ENCODE measurements at places on chromosomes 7 and 10.
A peak's percentile ranks its signal among the peaks of the same experiment; 100 is the strongest.

DNA sequence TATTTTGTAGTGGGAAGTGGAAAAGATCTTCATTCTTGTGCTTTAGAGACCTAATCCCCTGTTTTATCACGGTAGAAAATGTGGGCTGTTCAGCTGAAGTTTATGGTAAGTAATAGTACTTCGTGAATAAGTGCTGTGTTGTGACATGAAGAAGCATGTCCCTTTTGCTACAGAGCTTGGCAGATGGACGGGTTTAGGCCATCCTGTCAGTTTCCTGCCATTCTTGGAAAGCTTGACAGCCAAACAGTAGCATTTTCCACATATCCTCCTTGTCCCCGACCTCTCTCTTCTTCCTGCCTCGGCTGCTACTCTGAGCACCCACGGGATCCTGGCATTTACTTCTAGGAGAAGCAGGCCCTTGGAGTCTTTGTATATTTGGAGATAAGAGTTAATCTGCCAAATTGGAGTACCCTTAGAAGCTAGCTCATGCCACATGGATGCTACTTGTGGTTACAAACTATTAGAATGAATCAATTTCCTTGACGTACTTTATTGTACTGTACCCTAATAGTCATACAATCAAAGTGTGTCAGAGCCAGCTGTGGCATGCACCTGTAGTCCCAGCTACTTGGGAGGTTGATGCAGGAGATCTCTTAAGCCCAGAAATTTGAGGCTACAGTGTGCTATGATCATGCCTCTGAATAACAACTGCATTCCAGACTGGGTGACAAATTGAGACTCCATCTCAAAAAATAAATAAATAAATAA is 39.2 kb downstream of the PNLIPRP3 start:
- no peak for DNase-seq

DNA sequence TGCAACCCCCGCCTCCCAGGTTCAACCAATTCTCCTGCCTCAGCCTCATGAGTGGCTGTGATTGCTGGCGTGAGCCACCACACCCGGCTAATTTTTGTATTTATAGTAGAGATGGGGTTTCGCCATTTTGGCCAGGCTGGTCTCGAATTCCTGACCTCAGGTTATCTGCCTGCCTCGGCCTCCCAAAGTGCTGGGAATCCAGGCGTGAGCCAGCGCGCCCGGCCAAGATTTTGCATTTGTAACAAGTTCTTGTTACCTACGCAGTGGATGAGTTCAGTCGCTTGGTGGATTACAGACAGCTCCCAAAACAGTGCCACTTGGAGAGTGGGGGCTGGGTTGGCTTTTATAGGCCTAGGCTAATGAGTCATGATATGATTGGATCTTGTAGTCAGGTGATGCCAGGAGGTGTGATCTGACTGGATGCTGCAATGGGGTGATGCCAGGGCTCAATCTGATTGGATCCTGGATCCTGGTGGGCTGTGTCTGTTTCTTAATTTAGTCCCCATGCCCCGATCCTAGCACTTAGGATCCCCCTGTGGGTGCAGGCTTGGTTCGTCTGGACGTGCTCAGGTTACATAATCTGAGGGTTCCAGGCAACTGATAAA is 20.3 kb downstream of the SBDS start:
- no peak for DNase-seq

- DNase-seq, result peak; percentile 41
Observed at GRCh38 chr7:23462846-23463245, 7.4 kb downstream of the IGF2BP3 start.

GRCh38 chr10:53023411-53023810 is 250.8 kb upstream of the MBL2 start:
- DNase-seq, result no peak

- DNase-seq, result no peak
Observed at GRCh38 chr7:74657692-74658177, at the start of gene GTF2I. Gene GTF2I, plus strand, starts transcription at chr7:74657718. Its CDS starts 31,411 bp downstream, at chr7:74689129.

DNA sequence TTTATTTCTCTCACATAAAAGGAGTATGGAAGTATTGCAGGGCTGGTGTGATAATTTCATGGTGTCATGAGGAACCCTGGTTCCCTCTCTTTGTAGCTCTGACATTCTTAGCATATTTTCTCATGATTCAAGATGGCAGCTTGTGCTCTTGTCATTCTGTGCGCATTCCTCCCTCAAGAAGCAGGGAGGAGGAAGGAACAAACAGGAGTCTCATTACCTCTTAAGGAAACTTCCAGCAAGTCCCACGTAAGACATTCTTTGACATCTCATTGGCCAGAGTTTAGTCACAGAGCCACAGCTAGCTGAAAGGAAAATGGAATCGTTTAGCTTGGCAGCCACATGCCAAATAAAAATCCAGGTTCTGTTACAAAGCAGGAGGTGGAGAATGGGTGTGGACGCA is 546.8 kb downstream of the LRMDA start:
- DNase-seq, result no peak

DNA sequence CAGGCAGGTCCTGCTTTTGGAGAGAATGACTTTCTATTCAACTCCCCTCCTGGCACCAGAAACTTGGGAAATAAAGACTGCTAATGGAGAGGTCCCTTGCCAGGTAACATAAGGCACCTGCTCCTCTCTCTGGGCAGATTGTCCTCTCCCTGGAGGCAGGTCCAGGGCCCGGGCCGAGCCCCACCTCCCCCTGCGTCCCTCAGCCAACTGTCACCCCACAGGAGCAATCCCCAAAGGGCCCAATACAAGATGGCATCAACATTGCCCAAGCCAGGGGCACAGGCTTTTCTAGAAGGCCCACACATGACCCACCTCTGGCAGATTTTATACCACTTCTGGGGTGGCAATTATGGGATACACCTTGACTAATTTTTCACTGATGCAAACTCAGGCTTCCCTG is 145.2 kb downstream of the HERPUD2 start:
- no peak for DNase-seq

DNA sequence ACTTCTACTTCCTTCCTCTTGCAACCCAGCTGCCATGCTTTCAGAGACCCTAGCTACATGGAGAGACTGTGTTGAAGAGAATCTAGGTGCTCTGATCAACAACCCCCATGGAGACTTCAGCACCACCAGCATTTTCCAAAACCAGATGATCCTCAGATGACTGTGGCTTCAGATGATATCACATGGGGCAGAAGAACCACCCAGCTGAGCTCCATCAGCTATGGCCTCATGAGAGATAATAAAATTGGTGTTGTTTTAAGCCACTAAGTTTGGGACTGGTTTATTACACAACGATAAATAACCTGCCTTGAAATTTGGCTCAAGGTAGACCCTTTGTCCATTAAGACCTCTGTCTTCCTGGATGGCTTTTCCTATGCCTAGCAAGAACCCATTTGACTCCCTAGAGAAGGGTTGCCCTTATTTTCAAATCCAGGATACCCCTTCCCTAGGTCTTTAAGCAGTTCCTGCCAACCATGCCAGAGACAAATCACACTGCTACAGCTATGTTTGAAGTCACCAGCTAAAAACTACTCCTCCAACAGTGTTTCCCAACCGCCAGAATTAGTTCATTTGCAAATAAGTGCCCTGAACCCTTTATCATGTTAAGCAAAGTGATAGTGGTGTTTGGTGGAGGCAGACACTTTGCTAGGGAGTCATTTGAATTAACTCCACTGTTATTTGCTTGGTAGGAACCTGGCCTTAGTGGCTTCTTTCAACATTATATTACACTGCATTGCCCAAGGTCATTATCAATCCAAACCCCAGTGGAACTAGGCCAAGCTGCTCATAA is 136.9 kb upstream of the PALS2 start:
- DNase-seq, result no peak

DNA sequence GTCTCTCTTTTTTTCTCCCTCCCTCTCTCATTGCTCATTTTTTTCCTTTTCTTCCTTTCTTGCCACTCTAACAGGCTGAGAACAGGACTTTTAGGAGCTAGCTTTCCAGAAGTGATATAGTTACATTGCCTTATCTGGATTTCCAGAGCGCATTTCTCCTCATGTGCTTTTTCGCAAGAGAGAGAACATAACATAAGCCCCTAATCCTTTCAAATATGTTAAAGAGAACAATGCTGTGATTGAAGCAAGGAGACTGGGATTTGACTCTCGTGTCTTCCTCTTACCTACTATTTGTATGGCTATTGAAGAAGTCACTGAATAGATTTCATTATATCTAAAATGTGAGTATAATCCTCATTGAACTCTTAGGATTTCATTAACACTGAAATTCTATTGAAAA is 101.2 kb upstream of the PRPS1L1 start:
- no peak for DNase-seq

- DNase-seq, result no peak
Observed at GRCh38 chr10:19789607-19790006, 26.6 kb upstream of the PLXDC2 start.

DNA sequence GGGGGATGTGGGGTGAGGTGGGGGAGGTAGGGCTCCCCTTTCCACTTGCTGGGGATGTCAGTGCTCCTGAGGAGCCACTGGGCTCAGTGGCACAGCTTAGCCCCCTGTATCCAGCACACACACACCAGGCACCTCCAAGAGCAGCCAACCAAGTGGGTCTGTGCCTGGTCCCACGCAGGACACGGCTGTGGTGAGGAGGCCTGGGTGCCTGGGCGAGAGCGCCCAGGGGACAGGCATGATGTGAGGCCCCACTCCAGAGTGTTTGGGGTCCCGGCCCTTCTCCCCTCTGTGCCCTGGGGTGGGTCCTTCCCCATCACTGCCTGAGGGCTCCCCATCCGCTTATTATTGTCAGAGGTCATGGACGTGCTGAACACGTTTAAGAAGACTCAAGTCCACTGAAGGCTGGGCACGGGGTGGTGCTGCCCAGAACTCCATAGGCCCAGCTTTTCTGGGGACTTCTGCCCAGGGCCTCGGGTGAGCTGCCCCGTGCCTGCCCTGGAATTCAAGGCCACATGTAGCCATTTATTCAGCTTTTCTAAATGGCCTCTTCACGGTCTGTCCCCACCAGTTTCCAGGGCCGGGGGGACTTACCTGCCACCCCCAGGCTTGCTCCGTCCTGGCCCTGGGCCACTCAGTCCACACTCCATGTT is 119.8 kb downstream of the GRK5 start:
- DNase-seq, result no peak

GRCh38 chr10:79375321-79376077 is 28.2 kb downstream of the PPIF start:
- DNase-seq, result no peak

- no peak for DNase-seq
Observed at GRCh38 chr10:103833731-103834365, 21.5 kb downstream of the SH3PXD2A start.

DNA sequence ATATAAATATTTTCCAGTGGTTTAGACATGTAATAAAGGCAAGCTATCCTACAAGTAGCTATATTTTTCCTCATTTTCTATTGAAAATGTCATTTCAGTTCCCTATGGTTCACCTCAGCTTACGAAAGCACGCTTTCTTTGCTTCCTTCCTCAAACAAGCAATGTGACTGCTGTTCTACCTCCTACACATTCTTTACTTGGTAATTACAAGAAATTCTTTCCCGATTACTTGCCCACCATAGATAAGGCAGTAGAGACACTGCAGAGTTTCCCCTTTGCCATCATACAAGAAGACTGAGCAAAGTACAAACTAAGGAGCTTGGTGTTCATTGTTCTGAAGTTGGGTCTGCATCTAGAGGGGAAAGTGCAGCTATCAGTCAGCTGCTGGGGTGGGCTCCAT is 249.4 kb downstream of the CRPPA start:
- no peak for DNase-seq

DNA sequence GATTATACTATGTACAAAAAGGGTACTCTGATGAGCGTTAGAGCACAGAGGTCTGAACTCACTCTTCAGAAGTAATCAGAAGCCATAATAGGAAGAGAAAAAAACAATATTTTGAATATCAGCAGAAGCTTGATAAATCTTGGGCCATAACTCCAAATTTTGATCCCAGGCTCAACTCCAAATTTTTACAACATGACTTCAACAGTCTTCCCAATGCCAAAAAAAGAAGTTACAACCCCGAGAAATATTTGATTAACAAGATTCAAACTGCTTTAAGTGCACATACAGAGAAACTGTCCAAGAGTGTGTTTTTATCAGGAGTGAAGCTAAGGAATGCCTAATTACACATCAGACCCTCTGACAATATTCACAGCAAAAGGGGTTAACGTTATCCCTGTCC is 7.5 kb downstream of the MPP7 start:
- no peak for DNase-seq

- DNase-seq, result no peak
Observed at GRCh38 chr7:69934144-69934903, 336.0 kb downstream of the AUTS2 start.

DNA sequence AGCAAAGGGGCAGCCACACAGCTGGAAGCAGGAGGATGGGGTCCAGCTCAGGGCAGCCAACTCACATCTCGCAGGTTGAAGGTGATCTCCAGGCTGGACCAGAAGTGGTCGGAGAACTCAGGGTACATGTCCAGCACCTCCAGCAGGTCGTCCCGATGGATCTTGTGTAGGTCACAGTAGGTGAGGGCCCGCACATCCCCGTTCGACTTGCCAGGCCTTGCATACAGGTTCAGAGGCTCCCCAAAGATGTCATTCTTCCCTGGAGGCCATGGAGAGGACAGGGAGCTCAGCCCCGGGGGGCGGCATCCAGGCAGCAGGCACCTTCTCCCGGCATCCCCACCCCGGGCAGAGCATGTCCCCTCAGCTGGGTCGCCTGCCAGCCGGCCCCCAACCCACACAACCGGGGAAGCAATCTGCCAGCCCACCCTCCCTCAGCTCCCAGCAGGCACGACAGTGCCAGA is 29.3 kb downstream of the KCNH2 start:
- DNase-seq, result no peak

GRCh38 chr10:124999433-125000365 is 57.8 kb downstream of the ZRANB1 start:
- no peak for DNase-seq

DNA sequence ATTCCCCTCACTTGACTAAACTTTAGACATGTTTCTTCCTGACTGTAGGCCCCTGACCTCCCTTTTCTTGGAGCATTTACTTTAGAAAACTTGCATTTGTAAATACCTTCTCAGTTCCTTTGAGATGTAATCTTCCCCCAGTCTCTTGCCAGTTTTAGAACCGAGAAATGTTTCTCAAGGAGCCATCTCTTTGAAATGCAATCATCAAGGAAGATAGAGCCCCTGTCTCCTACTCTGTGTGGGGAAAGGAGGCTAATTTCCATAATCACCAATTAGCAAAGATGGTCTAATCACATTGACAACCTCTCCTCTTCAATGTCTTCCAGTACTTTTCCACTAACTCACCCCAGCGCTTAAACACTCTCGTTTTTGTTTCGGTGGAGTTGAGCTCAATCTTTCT is 70.0 kb upstream of the SMIM30 start:
- DNase-seq, result no peak

DNA sequence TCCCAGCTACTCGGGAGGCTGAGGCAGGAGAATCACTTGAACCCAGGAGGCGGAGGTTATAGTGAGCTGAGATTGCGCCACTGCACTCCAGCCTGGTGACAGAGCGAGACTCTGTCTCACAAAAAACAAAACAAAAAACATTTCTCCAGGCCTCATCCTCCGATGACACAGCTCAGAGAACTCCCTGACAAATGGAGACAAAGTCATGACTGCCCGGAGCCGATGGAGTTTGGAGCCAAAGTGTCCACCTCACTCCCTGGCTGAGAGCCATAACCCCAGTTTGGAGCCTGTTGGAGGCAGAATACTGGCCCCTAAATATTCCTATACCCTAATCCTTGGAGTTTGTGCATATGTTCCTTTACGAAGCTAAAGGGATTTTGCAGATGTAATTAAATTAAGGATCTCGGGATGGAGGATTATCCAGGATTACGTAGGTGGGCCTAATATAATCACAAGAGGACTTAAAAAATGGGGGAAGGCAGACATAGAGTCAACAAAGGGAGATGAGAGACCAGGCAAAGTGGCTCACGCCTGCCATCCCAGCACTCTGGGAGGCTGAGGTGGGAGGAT is 22.7 kb downstream of the SSC4D start:
- DNase-seq, result no peak

Measured in activated CD8-positive, alpha-beta T cell treated with anti-CD3 and anti-CD28 coated beads, Interleukin-2, amount 10 ng/mL, durations not matched to agents 7 days and 5 days (primary cell).